Suppressor macrophage (primary cell): ENCODE measurements at places on chromosomes 12 and 14.

- peak; percentile 58 for DNase-seq
Observed at GRCh38 chr12:65740873-65741600, 83.2 kb upstream of the HMGA2 start.

- no peak for DNase-seq
Observed at GRCh38 chr12:14991069-14991468, 18.2 kb downstream of the PDE6H start.

- no peak for DNase-seq
Observed at GRCh38 chr12:120759591-120760348, 34.1 kb downstream of the ACADS start.

DNA sequence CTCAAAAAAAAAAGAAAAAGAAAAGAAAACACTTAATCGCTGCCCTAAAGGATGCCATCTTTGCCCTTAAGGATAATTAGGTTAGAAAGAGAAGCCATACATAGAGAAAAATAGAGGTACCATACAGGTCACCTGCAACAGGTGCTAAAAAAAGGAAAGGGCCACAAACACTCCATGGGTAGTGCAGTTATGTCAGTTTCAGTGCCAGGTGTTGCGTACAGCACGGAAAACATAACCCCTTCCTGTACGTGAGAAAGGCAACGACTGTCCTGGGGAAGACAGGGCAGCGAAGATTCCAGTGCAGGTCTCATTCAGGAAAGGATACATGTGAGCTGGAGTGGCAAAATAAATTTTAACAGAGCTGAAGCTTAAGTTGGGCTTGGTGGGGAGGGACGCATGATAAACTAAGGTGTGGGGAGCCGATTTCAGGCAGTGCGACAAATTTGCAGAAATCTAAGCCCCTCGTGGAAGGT lies 553 bp upstream of the DAZAP2 start:
- DNase-seq, result peak; percentile 13

- DNase-seq, result no peak
Observed at GRCh38 chr12:19520646-19521415, 81.5 kb downstream of the AEBP2 start.

DNA sequence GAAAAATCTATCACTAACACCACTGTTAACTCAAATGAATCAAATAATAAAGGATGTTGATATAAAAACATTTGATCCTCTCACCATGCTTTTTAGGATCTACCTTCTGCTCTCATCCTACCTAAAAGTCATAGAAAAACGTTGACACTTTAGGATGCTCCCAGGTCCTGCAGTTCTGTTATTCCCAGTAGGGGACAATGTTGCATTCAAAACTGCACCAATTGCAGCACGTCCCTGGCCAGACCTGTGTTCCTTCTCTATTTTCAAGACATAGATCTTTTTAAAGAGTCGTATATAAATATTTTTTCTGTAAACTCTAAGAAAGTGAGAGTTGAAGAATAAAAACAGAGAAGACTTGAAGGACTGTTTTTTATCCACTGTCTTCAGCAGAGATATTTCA lies 8.8 kb downstream of the AICDA start:
- peak; percentile 52 for DNase-seq

DNA sequence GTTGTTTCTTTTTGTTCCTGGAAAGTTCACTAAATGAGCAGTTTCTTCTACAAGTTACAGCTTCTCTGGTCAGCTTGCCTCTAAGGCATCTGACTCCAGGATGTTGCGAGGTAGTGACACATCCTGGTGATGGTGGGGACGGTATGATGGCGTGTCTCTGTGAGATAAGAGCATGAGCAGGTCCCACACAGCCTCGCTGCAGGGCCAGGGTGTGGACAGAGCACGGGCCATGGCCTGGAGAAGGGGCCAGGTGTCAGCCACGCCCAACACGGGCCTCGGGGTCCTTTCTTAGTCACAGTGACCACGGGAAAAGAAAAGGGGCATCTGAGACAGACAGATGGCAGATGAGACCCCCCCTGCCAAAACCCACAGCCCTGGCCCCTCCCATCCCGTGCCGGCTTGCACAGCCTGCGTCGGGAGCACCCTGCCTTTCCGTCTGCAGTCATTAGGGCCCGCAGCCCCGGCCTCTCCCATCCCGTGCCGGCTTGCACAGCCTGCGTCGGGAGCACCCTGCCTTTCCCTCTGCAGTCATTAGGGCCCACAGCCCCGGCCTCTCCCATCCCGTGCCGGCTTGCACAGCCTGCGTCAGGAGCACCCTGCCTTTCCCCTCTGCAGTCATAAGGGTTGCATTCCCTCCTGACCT lies 79.3 kb upstream of the DYNC1H1 start:
- DNase-seq, result no peak

GRCh38 chr12:29519585-29520182 lies 22.2 kb upstream of the OVCH1 start:
- peak; percentile 65 for DNase-seq

DNA sequence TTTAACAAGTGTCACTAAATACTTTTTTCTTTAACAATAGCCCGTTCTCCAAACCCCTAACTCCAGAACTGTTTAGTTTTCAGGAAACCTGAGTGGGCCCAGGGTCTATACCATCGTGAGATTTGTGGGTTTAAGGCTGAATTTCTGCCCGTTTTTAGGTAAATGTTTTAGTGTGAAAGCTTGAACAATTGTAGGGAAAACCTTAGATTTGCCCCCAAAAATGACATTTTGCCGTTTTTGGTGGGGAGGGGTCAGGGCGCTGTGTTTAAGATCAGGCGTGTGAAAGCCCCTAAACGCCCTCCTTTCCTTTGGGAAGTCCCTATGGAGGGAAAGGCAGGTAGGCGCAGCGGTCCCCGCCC lies 320 bp upstream of the PRPF39 start:
- no peak for DNase-seq

GRCh38 chr14:93113678-93114067 lies 2.1 kb downstream of the ITPK1 start:
- no peak for DNase-seq

GRCh38 chr12:53474819-53475218 lies 22.9 kb downstream of the PCBP2 start:
- no peak for DNase-seq

DNA sequence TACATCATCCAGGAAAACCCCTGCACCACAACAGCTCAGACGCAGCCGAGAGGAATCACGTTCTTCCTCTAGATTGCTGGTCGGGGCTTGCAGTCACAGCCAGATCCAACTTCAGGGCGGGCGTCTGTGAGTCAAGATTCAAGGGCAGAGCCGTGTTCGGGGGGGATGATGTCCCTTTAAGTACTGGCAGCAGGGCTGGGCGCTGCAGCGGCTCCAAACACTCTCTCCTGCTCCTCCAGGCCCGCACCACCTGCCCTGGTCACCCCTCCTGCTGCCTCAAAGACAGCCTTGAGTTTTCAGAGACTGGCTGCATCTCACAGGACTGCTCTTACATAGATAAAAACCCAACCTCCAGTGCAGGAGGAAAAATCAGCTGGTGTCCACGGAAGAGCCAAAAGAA lies 68.3 kb downstream of the KDM2B start:
- DNase-seq, result no peak

GRCh38 chr12:107378609-107379008 lies 285.3 kb upstream of the CRY1 start:
- no peak for DNase-seq

DNA sequence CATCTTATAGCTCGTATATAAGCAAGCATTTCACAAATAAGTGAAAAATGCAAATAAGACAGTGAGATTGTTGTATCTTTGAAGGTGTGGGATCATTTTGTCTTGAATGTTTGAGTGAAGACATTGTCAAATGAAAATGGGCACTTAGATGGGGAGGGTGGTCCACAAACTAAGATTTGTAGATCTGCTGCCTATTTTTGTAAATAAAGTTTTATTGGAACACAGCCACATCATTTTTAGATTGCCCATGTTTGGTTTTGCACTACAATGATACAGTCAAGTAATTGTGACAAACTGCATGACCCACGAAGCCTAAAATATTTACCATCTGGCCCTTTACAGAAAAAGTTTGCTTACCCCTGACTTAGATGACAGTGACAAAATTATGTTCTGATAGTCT lies 156.7 kb downstream of the PAH start:
- no peak for DNase-seq

DNA sequence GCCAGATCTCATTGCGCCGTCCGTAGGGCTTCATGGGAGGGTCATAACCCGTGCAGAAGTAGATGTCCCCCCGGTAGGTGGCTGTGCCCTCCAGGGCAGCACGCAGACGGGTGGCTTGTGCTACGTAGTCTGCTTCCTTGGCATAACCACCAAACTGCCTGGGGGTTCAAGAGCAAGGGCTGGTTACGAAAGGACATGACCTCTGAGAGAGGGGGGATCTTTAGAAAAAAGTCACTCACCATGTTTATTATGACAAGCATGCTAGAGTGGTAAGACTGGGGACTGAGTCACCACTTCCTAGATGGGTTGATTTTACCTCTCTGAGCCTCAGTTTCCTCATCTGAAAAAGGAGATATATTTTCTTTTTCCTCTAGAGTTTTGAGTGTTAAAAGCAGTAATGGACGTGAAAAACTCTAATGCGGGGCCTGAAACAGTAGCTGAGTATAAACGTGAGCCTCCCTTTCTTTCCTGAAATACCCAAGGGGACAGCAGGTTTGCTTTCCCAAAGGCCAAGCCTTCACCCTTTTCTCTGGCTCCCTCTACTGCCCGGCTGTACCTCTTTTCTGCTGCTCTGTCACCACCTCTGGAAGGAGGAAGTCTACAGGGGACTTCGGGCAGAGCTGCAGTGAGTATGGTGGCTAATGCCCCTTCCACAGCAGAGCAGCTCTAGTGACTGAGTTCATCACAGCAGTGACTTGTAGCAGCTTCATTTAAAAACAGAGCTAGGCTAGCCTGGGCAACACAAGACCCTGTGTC lies 23.5 kb upstream of the GPRC5D start:
- DNase-seq, result peak; percentile 71

DNA sequence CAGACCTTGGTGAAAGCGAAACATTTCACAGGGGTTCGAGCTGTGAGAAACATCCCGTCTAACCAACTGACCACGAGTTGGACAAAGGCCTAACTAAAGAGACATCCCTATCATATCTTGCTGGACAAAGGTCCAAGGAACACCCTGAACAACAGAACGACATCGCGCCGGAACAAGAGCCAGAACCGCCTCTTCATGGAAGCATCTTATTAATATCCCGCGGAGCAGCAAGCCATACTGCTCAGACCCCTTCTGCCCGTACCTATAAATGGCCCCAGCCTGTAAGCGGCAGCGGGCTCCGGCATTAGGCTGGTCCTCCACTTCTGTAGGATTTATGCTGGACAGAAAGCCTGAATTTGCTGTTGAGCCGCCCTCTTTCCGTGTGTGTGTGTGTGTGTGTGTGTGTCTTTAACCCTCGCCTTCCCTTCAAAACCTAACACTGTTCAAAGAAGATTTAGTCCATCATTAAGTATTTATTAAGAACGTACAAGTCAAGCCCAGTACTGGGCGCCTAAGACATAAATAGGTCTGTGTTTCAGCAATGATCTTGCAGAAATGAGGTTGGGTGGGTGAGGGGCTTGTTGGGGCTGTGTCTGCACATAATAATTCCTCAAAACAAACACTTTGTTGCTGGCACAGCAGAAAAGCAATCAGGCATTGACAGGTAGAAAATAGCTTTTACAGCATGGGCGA lies 1.9 kb downstream of the SLC6A15 start:
- no peak for DNase-seq

DNA sequence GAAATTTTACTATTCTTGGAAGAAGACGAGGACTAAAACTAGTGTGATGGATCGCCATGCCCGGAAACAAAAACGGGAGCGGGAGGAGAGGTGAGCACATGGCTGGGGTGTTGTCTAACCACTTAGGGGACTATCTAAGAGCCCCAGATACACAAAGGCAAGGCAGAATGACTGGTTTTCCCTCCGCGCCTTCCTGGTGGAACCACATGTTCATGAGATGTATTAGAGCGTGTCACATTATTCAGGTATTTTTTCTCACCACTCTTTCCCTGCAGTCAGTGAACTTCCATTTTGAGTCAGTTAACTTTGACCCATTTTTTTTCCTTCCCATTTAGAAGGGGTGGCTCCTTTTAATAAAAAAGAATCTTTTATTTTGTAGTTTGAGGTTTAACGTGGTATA lies 68.8 kb upstream of the TRAF3 start:
- no peak for DNase-seq

DNA sequence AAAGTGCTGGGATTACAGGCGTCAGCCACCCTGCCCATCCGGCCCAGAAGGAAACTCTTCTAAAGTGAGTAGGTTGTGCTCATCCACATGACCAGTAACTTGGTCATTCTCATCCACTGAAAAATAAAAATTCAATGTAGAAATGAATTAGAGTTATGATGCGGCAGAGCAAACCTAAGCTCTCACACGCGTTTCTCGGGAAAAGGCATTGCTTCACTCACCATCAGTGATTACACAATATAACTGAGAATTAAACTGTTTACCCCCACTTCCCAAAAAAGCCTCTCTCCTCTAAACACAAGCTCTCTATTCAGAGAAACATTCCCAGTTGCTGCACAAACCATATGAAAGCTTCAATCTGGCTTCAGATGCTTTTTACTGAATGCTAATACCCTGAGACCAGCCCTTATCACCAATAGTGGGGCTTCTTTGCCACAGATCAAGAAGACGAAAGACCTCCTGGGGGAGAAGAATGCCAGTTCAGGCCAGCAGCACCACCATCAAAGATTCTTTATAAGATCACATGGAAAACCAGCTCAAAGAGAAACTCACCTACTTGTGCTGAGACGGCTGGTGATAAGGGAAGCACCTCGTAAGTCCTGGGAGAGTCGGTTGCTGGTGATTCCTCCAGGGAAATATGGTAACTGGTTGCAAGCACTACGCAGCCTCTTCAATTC lies 121.5 kb upstream of the SFSWAP start:
- DNase-seq, result peak; percentile 56

DNA sequence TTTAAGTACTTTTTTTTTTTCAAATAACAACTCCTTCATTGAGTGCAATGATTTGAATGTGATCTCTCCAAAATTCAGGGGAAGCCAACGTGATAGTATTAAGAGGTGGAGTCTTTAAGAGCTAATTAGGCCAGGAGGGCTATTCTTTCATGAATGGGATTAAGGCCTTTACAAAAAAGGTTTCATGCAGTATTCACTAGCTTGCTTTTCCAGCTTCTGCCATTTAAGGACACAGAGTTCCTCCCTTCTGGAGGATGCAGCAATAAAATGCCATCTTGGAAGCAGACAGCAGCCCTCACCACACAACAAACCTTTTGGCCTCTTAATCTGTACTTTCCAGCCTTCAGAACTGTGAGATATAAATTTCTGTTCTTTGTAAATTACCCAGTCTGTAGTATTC lies 586.8 kb upstream of the LMO3 start:
- DNase-seq, result no peak

GRCh38 chr12:50232206-50232605 lies 51.1 kb downstream of the LIMA1 start:
- no peak for DNase-seq

DNA sequence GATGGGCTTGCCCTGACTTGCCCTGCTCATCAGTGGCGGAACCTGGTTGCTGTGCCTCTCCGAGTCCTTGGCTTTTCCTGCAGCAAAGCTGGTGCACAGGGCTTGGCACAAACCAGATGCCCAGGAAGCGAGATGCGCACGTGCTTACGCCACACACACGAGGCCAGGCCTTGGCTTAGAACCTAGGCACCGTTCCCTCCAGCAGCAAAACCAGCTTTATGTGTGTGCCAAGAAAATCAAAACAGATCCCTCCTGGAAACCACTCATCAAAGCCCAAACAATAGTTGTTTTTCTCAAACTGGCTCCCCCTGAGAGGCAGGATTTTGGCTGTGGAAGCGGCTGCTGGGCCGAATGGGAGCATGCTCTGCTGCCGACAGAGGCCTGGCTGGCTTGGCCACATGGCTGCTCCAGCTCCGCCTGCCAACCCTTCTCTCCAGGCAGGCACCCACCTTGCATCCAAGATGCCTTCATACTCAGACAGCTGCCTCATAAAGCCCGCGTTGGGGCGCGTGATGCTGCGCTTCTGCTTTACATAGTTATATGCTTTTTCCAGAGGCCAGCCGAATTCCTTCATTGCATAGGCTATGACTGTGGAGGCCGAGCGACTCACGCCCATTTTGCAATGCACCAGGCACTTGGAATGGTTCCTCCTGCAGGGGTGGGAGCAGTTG lies 58.7 kb downstream of the SSH1 start:
- peak; percentile 35 for DNase-seq
